Activated CD4-positive, alpha-beta T cell treated with anti-CD3 and anti-CD28 coated beads for 1 hour (primary cell): ENCODE measurements at places on chromosomes 6 and 20.

- DNase-seq = no peak
Measured at GRCh38 chr6:139446768-139447655, 72.6 kb upstream of the CITED2 start.

GRCh38 chr6:30754631-30755030 is 10.3 kb upstream of the IER3 start:
- DNase-seq = no peak

DNA sequence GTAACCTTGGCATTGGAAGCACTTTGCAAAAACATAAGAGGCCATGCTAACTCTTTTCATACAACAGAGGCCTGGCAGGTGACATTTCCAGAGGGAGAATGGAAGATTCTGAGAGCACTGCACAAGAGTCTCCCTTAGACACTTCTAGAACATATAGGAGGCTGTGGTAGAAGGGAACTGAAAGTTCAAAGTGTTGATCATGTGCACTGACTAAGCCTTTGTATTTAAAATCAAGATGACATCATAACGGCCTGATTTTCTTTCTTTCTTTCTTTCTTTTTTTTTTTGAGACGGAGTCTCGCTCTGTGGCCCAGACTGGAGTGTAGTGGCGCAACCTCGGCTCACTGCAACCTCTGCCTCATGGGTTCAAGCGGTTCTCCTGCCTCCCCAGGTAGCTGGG is 26.8 kb upstream of the DNAAF9 start:
- DNase-seq = no peak

- no peak for DNase-seq
Measured at GRCh38 chr6:97240222-97240621, 42.8 kb downstream of the MMS22L start.
